Stimulated activated CD8-positive, alpha-beta memory T cell treated with anti-CD3 and anti-CD28 coated beads, Interleukin-4, amount 100 ng/mL, for 4 hours (primary cell): ENCODE measurements at places on chromosomes 6 and 20.

GRCh38 chr6:148580442-148580841 lies 166.4 kb upstream of the UST start:
- no peak for DNase-seq

DNA sequence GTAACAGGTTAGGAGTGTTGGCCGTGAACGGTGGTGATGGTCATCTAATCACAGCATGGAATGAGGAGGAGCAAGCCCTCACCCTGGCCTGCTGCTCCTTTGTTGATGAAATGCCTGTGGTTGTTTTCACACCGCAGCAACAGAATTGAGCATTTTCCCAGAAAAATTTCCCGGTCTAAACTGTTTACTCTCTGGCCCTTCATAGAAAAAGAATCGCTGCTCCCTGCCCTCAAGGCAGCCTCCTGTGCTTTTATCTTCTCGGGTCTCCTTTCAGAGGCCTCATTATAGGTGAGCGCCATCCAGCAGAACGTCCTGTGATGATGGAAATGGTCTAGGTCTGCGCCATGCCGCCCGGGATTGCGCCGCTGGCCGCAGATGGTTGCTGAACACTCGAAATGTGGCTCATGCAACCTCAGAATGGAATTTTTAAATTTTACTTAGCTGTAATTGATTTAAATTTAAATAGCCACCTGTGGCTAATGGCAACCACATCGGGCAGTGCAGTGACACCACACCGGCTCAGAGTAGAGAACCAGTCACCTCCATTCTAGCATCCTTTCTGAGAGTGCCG lies 30.2 kb downstream of the PHACTR3 start:
- no peak for DNase-seq

GRCh38 chr6:108565893-108566292 lies 5.2 kb downstream of the FOXO3 start:
- DNase-seq: no peak

DNA sequence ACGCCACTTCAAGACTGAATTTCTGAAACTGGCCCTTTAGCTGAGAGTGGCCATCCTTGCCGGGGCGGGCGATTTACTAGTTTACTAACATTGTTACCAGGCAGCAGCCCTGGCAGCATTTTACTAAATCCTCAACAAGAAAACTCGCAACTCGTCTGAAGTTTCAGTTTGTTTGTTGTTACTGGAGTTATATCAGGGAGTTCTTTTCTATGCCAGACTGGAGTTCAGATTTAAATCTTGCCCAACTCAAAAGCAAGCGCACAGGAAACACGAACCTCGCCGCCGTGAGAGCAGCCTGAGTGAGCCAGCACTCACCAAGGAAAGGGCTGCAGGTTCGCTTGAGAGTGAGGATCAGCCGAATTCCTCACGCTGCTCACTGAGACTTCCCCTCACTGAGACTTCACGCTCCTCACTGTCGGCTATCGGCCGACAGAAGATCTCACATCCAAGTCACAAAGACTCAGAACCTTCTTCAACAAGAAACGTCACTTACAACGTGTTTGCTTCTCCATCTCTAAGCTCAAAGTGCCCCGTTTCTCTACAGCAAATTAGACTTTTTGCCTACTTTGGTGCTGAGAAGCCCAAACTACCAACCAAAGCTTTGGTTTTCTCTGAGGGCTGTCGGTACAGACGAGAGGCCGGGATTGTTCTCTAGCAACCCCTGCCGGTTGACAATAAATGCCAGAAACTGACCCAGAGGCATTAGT lies 78.9 kb downstream of the OLIG3 start:
- DNase-seq: peak; percentile 48

DNA sequence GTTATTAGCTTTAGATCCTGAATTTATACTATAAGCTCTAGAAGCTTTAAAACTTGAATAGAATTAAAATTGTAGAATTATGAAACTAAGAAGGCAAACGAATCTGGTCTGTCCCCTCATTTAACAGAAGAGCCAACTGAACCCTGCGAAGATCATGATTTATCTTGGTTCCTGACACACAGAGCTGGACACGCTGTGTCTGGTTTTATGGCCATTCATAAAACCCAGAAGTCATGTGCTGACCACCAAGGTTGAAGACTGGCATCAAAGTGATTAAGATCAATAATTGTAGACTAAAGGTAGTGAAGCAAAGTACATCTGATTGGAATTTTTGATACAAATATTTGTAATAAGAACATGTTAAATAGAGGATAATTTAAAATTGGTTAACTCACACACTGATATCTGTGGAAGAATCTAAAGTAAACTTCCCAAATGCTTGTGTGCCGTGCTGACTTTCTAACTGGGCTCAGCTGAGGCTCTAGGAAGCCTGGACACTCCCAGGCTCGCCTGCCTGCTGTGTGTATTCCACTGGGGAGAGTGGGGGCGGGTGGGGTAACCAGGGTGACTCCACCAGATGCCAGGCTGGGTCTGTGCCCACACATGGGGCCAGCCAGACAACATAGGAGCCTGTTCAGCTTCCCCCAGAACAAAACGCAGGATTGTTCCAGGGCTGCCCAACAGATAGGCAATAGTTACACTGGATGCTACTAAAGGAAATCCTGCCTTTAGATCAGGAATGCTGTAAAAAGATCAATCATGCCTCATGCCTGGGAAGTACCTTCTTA lies 42.1 kb upstream of the SLC22A3 start:
- DNase-seq: no peak

DNA sequence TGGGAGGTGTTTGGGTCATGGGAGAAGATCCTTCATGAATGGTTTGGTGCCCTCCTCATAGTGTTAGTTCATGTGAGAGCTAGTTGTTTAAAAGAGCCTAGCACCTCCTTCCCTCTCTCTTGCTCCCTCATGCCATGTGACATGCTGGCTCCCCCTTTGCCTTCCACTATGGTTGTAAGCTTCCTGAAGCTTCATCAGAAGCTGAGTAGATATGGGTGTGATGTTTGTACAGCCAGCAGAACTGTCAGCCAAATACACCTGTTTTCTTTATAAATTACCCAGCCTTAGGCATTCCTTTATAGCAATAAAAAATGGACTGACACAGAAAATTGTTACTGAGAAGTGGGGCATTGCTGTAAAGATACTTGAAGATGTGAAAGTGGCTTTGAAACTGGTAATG lies 731.1 kb upstream of the FLRT3 start:
- DNase-seq: no peak

GRCh38 chr20:3106185-3106584 lies 21.7 kb upstream of the AVP start:
- no peak for DNase-seq

- DNase-seq: no peak
Observed at GRCh38 chr20:39270837-39271604, 308.9 kb downstream of the DHX35 start.

GRCh38 chr6:10719296-10719963 lies 3.4 kb upstream of the TMEM14C start:
- DNase-seq: no peak

GRCh38 chr6:1574890-1575209 lies 34.9 kb upstream of the FOXC1 start:
- DNase-seq: no peak

DNA sequence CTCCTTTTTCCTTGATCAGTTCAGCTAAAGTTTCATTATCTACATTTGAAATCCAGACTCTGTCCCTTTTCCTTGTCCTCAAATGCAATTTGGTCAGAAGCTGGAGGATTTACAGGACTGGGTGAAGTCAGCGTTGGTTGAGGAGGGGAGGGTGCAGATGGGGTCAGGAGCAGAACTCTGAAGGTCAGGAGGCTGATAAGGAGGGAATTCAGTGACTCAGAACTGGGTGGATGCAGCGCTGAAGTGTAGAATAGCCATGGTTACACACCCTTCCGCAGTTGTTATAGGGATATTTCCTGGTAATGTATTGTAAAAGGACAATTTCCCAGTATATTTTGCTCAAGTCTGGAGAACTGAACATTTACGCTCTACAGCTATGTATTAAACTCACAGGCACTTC lies 133.1 kb upstream of the FOXA2 start:
- no peak for DNase-seq

DNA sequence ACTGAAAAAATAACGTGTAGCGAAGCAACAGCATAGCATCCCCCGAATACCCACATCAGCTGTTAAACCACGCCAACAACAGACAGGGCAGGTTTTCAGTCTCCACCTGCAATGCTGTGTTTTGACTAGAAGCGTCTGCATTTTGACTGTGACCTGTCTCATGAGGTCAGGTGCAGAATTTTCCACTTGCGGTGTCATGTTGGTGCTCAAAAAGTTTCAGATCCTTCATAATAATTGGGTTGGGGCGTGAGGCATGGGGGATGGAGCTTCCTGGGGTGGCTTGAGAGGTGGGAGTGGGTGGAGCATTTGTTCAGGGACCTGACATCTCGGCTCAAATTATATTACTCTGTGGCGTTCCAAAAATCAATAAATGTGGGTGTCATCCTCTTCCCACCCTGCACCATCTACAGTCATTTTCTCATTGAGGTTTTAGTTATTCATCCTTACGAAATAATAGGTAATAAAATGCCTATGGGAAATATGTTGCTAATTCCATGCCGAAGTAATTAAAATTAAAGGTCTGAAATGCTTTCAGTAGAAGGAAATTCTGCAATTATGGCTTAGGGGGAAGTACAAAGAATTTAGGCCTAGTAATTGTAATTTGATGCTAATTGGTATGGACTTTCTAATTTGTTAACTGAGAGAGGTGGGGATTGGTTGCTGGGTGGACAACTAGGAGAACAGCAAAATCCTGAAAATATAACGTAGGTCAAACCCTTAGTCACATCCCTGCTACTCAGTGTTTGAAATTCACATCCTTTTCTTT lies 81.0 kb downstream of the TIAM2 start:
- no peak for DNase-seq

GRCh38 chr6:43119482-43119881 lies 43.4 kb downstream of the PTK7 start:
- no peak for DNase-seq

DNA sequence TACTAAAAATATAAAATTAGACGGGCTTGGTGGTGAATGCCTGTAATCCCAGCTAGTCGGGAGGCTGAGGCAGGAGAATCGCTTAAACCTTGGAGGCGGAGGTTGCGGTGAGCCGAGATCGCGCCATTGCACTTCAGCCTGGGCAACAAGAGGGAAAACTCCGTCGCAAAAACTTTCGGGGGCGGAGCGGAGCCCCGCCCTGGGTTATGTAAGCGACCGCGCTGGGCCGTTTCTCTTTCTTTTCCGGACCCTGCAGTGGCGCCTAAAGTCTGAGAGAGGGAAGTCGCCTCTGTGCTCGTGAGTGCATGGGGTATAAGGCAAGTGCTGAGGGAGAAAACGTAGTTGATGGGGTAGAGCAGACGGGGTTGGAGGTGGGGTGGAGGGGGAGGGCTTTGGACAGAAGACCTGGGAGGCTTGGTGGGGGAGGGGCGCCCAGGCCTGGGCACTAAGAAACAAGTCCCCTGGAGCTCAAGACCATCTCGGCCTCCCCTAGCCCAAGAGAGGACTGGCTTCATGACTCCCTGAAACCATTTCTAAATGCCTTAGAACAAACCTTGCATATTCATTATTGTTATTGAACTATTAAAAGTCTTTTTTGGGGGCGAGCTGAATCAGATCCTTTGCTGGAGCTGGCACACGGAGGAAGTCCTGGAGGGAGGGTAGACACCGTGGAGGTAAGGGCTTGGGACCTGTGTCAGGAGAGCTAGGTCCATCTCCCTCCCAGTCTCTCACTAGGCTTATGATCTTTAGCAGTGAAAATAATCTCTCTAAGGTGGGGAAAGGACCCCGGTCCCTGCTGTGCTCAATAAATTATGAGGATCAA lies 2.7 kb upstream of the MICA start:
- DNase-seq: peak; percentile 57

GRCh38 chr6:165469483-165469882 lies 160.1 kb upstream of the C6orf118 start:
- no peak for DNase-seq

- DNase-seq: no peak
Observed at GRCh38 chr20:57818418-57819181, 108.8 kb upstream of the PMEPA1 start.

DNA sequence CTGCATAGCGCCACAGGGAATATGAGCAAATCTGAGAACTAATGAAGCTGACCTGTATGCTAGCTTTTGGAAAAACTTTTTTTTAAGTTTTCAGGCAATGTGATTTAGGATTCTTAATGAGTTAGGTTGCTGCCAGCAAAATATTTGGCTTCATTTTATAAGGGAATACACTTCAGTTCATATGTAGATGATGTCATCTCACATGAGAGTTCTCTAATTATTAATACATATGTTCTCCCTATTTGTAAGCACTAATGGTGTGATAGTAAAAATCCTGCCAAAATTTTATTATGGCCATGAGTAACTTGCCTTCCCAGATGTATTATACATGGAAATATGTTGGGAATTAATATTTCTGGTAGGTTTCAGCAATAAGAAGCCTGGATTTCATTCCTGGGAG lies 573.8 kb downstream of the EPM2A start:
- DNase-seq: no peak

- no peak for DNase-seq
Observed at GRCh38 chr6:25363427-25363826, 84.3 kb downstream of the CARMIL1 start.

DNA sequence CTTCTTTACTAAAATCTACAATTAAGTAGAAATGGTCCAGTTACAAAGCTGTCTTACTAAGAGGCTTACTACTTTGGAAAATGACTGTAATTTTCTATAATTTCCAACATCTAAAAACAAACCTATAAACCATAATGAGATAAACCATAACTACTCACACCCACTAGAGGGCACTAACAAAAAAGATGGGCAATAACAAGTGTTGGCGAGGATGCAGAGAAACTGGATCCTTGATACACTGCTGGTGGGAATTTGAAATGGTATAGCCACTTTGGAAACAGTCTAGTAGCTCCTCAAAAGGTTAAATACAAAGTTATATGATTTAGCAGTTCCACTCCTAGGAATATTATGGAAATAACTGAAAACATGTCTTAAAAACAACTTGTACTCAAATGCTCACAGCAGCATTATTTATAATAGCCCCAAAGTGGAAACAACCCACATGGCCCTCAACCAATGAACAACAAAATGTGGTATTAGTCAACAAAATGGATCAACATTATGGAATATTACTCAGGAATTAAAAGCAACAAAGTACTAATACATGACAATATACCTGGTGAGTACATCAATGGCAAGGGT lies 50.6 kb downstream of the GJA10 start:
- no peak for DNase-seq

GRCh38 chr20:59660471-59660870 lies 56.1 kb downstream of the PHACTR3 start:
- no peak for DNase-seq

DNA sequence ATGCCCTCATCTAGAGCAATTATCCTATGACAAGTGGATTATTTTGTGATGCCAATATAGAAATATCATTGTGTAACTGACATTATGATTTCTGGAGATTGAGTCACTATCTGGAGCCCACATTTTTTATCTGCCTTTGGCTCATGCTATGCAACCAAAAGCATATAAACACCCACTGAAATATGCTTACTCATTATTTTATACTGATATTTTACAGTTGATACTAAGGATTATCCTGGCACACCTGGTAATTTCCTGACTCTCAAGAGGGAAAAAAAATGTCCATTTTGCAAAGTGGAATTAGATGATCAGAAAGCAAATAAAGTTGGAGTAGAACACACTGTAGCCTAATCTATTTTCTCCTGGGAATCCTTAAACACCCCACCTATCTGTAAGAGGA lies 154.5 kb downstream of the PKHD1 start:
- no peak for DNase-seq
